ENCODE measurements at places on chromosomes 7 and 10.

- DNase-seq: no peak
Measured at GRCh38 chr7:101059620-101059942, 25.7 kb upstream of the TRIM56 start.

DNA sequence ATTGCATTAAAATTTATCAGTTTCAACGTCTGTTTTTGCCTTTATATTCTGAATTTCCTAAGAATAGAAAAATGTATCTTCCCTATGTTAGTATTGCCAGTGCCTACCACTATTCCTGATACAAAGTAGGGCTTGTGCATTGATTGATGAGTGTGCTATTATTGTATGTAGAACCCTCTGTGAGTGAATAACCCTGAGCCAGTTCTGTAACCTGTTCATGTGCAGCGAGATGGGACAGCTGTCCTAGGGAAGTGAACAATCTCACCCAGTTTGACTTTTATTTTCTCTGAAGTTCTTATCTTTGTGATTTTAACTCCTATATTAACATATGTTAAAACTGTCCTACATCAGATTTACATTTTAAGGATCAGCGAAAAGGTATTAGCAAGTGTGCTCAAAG lies 178.4 kb upstream of the ADO start:
- DNase-seq: no peak

- no peak for DNase-seq
Measured at GRCh38 chr10:127210936-127211466, 14.6 kb upstream of the INSYN2A start.

GRCh38 chr10:90051053-90051452 lies 349.7 kb downstream of the KIF20B start:
- no peak for DNase-seq

GRCh38 chr10:129877773-129878371 lies 86.2 kb downstream of the EBF3 start:
- peak; percentile 75 for DNase-seq
